ENCODE measurements at places on chromosomes 2 and 18.

- DNase-seq = no peak
Observed at GRCh38 chr2:110796716-110797301, 64.4 kb downstream of the ACOXL start.

DNA sequence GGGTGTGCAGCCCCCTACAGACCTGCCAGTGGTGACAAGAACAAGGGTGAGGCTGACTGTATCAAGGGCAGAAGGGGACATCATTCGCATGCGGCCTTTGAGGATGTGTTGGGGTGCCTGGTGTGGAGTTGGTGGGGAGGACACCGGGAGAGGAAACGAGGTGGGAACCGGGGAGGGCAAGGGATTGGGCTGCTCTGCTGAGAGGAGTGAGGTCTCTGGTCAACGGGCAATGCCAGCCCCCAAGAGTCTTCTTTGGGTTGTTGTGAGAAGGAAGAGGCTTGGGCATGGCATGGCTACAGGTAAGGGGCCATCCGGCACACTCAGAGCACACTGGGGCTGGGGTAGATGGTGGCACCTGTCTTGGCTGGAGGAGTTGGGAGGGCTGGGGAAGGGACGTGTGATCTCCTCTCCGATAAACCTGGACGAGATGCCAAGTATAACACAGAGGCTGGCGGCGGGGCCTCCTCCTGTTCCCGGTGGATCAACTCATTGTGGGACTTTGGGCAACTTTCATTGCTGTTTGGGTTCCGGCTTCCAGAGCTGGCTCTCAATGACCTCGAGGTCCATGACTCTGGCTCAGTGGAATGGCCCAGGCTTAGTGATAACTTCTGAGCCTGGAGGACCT lies 37.0 kb downstream of the KCNF1 start:
- no peak for DNase-seq

- peak; percentile 8 for DNase-seq
Observed at GRCh38 chr18:34595690-34596089, 114.4 kb upstream of the DTNA start.

DNA sequence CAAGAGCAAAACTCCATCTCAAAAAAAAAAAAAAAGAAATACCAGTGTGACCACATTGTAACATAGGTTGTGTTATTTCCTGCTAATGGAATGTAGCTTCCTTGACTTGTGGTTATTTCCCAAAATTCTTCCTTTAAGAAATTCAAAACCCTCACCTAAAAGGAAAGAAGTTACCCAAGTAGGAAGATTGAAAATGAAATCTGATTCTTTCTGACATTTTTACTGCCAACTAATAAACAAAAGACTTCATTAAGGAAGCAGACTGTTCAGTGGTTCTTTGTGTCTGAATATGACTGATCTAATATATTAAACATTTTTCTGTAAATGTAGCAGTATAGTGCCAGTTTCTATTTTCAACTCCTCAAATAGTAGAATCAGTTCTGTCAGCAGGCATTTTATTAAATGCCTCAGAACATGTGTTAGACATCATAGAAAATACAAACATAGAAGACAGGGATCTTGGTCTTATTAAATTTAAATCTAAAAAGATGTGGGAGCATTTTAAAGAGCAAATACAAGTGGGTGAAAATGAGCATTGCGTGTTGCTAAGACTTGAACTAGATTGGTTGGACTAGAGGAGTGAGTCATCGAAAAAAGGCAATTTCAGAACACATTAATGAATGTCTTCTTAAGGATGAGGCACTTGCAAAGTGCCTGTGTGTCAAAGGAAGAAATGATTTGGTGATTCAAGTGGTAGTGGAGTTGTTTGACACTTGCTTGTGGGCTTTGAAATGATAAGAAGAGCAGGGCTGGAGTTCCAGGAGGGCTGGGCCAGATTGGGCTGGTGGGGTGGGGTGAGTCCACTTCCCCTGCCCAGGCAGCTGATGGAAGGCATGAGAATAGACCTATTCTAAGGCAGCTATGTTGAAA lies 53.4 kb downstream of the PKP4 start:
- DNase-seq = no peak

DNA sequence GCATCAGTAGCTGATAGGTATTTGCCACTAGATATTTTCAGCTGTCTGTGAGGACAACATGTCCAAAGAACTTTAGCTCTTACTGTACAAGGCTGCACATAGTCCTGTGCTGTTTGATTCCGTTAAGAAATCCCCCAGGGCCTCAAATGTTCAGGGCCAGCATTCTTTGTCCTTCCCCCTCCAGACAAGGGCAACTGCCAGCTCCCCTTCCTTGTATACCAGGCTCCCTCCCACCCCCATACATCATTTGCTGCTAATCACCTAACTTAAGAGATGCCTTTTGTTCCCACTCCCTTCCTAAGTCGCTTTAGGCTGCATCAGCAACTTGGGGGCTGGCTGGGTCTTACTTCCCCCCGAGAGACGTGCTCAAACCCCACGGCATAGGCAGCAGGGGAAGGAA lies 138.7 kb downstream of the CDH20 start:
- DNase-seq = no peak

DNA sequence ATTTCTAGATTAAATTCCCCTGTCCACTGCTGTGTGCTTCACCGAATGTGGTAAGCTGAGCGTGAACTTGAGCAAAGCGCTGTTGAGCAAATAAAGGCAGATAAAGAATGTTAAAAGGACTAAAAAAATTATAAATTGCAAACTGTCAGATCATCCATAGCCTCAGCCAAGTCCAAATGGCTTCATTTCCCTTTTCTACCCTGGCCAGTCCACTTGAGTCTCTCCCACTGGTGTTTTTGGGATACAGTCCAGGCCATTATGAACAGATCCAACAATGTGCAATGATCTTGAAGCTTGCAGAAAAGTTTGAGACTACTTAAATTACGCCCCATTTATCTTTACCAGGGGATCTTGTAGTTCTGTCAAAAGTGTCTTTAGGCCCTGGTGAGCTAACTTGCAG lies 254.6 kb upstream of the PIK3C3 start:
- DNase-seq = no peak

DNA sequence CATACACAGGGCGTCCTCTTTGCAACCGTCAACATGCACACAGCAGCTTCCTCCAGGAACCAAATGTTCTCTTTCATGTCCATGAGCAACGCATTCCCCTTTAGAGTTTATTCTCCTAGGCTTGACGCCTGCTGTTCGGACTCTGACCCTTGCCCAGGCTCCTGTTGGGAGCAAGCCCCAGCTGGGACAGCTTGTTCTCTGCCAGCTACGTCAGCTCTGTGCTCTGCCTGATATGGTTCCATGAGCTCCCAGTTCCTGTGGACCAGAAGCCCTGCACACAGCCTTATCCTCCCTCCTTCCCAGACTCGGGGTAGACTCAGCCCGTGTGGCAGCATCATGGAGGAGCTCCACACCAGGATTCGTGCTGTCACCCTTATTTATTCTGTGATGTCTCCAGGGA lies 253.1 kb upstream of the PXDN start:
- DNase-seq = no peak

DNA sequence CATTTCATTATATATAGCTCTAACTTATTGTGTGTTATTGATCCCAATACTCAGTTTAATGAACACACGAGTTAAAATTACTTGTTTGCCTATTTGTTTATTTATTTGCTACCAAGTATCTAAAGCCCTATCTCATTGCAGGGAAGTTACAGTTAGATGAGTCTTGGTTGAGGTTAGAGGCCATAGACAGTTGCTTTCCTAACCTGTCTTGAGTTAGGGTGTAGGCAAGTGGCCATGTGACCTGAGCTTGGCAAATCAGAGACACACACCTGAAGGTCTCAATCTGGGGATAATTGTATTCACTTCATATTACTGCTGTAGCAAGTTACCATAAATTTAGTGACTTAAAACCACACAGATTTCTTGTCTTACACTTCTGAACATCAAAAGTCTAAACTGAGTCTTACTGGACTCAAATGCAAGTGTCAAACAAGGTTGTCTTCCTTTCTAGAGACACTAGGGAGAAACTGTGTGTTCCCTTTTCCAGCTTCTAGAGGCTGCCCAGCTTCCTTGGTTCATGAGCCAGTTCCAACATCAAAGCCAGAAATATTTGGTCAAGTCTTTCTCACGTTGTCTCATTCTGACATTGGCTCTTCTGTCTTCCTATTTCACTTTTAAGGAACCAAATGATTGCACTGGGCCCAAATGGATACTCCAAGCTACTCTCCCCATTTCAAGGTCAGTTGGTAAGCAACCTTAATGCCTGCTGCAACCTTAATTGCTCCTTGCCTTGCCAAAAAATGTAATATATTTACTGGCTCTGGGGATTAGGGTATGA lies 39.7 kb downstream of the COL3A1 start:
- DNase-seq = no peak

DNA sequence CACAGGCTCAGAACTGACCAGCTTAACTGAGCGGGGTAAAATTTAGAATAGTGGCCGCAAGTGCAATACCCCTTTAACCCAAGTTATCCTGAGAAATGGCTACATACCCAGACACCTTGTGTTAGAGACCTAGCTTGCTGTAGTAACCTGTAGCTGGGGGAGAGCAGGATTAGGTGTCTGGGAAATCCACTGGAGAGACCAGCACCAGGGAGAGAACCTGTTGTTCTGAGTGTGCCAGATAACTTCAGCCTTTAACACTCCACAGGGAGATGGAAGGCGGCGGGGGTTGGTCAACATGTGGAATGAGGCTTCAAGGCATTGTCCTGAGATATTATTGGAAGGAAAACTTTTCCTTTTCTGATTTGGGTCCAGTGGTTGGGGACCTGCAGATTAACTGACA lies 356.0 kb downstream of the PTPRM start:
- DNase-seq = no peak

DNA sequence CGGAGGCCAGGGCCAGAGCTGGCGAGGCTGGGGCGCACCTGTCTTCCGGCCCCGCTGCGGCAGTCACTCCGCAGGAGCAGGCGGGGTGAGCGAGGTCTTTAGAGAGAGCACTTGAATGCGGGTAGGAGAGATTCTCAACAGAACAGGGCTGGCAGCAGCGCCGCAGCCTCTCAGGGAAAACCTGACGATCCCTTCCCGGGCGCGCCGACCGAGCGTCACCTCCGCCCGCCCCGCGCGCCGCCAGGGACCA lies 526 bp downstream of the PRKRA start:
- DNase-seq = peak; percentile 1

Measured in AG04450 (cell line).